PC-9 (cell line): ENCODE measurements at places on chromosomes 5 and 9. TPM values are rescaled to one million over a fixed set of nuclear protein-coding genes. Genes with fewer than 3 reads are reported as not detected.

DNA sequence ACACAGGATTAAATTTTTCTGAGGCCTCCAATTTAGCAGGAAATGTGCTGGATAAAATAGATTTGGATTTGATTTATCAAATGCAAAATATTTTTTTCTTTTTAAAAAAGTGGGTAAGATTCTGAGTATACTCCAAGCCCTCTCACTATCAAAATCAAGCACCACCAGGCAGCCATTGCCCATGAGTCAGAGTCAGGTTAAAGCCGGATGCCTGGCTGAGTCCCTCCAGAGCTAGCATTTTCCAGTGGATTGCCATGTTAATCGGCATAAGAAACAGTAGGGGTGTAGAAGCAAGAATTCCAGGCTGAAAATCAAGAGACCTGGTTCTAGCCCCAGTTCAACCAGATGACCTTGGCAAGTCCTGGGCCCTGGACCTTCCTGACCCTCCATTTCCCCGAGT lies 85.3 kb downstream of the FAM114A2 start:
- H3K4me1 ChIP-seq = no peaks in the 10 kb centered on the region
- H3K27me3 ChIP-seq = peaks cover 54% of the 10 kb centered on the region
- no peaks in the 10 kb centered on the region for H3K36me3 ChIP-seq
- no peak for DNase-seq

DNA sequence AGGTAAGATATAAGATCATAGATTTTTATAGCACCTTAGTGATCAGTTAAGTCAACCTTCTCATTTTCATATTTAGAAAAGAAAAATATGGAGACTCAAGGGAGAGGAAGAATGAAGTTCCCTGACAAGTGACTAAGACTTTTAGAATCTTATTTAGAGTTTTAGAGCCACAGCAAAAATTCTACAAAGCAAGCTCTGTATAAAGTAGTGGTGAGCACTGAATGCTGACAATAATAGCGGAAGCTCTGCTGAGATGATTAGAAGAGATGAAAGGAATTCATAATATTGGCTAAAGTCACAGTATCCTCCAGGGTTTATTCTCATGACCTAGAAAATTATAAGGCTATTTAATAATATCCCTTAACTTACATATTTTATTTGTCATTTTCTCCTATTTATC lies 316.0 kb downstream of the PDE4D start:
- DNase-seq = no peak
- no peaks in the 10 kb centered on the region for H3K27me3 ChIP-seq
- no peak overlapping the region for H3K27ac ChIP-seq
- no peak overlapping the region for H3K4me3 ChIP-seq
- H3K36me3 ChIP-seq = no peaks in the 10 kb centered on the region

- H3K27me3 ChIP-seq = no peaks in the 10 kb centered on the region
- H3K4me3 ChIP-seq = no peak overlapping the region
- no peaks in the 10 kb centered on the region for H3K36me3 ChIP-seq
- DNase-seq = no peak
- no peak overlapping the region for H3K27ac ChIP-seq
- no peaks in the 10 kb centered on the region for H3K4me1 ChIP-seq
Measured at GRCh38 chr9:105683688-105684275, 10.6 kb upstream of the TMEM38B start.

GRCh38 chr5:170353011-170353761 lies 36.0 kb downstream of the KCNMB1 start:
- no peak overlapping the region for H3K27ac ChIP-seq
- H3K36me3 ChIP-seq = no peaks in the 10 kb centered on the region
- H3K27me3 ChIP-seq = peaks cover 66% of the 10 kb centered on the region
- H3K4me3 ChIP-seq = no peak overlapping the region

DNA sequence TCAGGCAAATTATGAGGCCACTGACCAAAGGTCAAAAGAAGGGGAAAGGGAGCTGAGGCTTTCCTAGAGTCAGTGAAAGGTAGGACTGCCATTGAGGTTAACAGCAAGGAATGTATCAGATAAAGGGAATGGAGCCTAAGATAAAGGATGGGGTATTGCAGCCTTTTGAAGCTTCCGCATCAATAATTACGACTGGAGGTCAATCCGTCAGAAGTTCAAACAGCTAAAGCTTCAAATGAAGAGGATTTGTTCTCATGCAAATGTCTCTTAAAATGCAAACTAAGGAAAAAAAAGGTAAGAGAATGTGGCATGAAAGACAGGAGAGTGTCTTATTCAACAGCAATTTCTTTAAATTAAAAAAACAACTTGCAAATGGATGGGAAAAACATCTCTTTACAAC lies 341.1 kb upstream of the RGMB start:
- H3K27ac ChIP-seq = no peak overlapping the region
- DNase-seq = no peak
- H3K36me3 ChIP-seq = no peaks in the 10 kb centered on the region
- H3K4me3 ChIP-seq = no peak overlapping the region

DNA sequence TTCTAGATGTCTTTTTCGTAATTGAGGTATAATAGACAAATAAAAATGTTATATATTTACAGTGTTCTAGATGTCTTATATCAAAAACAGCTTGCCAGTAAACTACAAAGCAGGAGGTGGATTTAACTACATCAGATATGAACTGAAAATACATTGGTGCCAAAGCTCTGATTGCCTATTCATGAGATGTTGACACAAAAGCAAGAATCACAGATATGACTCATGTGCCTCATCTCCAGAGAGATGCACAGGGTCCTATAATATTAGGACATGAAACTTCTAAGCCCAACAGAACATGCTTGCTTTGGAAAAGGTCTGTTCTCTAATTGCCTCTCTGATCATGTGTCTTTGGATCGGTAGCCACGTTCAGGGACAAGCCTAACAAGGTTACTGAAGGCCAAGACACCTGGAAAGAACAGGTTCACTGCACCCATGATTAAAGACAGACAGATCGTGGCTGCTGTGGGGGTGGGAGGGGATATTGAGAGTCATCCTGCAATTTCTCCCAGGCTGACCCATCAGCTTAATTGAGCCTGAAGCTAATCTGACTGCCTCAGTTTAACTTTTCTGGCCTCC lies 16.8 kb downstream of the ABCA1 start:
- DNase-seq = no peak
- no peaks in the 10 kb centered on the region for H3K27me3 ChIP-seq
- no peaks in the 10 kb centered on the region for H3K36me3 ChIP-seq
- H3K4me3 ChIP-seq = no peak overlapping the region
- H3K27ac ChIP-seq = no peak overlapping the region

CAST gene
- total RNA-seq = 234 and 289 TPM in 2 replicates

PCDHB15 gene
- not detected in 2 replicates for total RNA-seq

C8G gene
- total RNA-seq = 2.3 and 4.4 TPM in 2 replicates

PCDHB6 gene
- not detected in 2 replicates for total RNA-seq

LVRN gene
- 0.40 and 0.79 TPM in 2 replicates for total RNA-seq

ABL1 gene
- total RNA-seq = 48.6 and 54.8 TPM in 2 replicates

LNPEP gene
- 15.6 and 18.8 TPM in 2 replicates for total RNA-seq

PPP3R2 gene
- total RNA-seq = not detected in 2 replicates
